Foreskin keratinocyte (primary cell): ENCODE measurements at places on chromosomes 1 and 21.

DNA sequence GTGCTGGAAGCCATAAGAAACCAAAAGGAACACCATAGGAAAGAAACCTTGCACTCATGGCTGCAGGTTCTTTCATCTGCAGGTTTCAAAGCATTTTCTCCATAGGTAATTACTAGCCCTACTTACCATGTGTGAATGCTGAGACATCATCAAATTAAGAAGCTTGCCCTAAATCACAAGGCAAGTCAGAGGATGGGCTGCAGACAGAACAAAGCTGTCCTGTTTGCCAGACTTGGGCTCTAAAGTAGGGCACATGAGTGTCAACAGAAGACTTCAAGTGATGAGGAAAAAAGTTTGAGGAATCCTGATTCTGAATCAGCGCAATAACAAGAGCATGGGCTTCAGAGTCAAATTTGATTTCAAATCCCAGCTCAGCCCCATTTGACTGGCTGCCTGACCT lies 5.8 kb upstream of the EPS15 start:
- no peak for DNase-seq

DNA sequence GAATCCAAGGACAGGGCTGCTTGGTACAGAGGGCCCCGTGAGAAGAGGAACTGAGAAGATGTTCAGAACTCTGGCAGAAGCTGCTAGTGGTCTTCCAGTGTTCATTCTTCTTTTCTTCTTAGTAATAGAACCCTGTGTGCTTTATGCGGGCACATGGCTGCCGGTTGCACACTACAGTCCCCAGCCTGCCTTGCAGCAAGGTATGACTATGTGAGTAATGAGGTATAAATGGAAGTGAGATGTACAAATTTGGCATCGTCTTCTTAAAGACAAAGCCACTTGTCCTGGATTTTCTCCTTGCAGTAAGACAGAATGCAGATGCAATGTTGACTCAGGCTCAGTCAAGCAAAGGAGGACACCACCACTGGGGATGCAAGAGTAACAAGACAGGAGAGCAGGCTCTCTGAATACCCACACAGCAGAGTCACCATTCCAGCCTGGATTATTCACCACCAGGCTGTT lies 15.0 kb upstream of the ATP1B1 start:
- DNase-seq: no peak

- DNase-seq: peak; percentile 14
Measured at GRCh38 chr1:52323731-52324130, 42.3 kb downstream of the CC2D1B start.

DNA sequence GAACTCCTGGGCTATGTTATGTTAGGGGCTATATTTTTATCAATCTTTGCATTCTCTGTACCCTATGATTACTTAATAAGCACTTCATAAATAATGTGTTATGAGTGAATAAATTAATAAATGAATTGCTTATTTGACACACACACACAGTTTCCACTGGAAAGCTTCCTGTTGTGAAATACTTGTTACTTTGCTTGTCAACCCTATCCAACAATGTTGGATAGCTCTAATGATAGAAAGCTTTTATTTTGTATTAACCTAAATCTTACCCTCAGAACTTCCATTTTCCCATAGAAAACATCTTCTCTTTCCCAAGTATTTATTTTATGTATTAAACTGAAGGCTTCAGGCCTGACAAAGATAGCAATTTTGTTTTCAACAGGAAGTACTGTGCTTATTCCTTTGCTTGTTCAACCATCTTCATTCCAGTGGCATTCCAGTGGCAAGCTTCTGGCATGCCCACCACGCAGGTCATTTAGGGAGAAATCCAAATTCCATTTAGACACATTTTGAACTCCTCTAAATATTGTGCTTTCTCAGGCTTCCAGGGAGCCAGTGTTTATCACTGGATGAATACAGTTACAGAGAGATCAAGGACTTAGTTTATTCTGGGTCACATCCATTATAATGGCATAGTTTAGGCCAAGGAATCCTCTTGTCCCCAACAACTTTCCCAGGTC lies 134.4 kb downstream of the TGFB2 start:
- DNase-seq: peak; percentile 62

DNA sequence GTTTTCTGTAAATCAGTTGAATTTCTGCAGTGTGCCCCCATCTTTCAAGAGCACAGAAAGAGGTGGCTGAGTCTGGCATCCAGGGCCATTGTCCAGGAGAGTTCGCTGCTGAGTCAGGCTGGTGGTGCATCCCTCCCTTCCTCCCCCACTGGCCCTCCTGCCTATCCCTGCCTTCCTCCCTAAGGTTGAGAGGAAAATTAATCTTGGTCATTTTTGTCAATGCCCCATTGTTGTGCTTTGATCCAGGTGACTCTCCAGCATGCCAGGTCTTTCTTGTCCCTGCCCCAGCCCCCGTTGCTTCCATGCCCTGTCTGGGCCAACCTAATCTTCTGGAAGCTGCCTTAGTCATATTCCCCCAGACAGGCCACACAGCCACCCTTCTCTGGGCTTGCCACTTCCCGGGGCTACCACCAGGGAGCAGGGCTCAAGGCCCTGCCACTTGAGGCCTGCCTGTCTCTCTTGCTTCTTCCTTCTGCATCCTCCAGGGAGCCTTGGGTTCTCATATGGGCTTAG lies 26.6 kb downstream of the PROK1 start:
- no peak for DNase-seq

DNA sequence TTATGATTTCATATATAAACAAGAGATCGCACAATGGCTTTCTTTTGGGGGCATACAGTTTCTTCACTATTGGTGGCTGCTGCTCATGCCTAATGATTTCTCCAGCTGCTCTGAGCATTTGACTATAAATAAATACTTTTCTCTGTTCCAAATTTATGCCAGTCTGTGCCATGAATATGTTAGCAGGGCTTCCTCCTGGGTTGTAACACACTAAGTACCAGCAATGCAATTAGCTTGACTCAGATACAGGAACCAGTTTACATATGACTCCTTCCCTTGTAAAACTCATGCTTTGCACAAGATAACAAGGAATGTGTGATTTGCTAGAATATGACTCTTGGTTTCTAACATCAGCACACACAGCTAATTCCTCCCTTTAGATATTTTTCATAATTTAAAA lies 1629.7 kb downstream of the NCAM2 start:
- DNase-seq: no peak

DNA sequence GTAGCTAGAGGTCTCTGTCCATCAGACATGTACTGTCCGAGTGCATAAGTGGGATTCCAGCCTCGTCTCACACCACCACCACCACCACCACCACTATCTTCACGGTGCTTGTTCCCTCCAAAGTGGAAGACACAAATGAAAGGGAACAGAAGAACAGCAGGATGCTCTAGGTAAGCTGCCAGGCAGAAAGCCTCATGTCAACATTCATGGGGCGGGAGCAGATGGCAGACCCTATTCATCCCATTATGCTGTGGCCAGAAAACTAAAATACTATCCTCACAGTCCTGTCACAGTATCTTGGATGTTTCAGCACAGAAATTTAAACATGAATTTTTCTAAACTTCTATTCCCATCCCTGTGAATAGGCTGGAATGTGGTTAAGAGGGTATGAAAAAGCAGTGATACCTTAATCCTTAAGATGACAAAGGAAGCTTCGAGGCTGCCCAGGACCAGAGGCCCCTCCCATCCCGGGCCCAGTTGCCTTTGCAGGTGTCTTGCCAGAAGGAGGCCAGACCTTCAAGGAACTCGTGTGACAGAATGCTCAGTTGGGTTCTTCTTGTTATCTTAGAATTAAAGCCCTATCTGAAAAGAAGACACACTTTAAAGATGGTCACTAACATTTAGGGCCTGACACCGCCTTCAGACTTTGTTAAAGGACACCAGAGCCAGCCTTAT lies 24.7 kb downstream of the APCS start:
- DNase-seq: no peak

DNA sequence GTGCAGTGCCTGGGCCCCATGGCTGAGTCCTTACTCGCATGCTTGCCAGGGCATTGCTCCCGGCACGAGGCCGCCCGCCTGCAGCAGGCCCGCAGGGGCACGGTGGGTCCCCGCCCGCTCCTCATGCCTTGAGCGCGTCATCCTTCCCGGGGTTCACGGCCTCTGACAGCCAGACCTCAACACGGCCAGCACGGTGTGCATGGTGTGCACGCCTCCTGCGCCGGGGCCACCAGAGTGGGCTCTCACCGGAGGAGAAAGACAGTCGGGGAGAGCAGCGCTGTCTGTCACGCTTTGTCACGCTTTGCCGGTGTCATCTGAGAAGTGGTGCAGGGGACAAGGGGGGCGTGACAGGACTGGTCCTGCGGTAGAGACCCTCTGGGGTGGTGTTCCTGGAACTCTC lies 11.9 kb upstream of the COL18A1 start:
- no peak for DNase-seq
